Neural progenitor cell (in vitro differentiated cells): ENCODE measurements at places on chromosomes 1 and 21.

DNA sequence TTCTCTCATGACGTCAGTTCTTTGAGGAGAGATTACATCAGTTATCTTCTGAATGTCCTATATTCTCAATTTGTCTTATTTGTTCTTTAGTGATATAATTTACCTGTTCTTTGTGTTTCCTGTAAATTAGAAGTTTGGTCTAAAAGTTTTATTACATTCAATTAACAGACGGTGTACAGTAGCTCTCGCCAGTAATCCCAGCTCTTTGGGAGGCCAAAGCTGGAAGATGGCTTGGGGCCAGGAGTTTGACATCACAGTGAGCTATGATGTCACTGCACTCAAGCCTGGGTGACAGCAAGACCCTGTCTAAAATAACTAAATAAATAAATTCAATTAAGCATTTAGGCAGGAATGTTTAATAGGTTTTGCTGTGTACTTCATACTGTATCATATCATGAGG, 25.3 kb upstream of the IPP start:
- no peaks in the 10 kb centered on the region for H3K4me1 ChIP-seq
- no peak overlapping the region for H3K27ac ChIP-seq
- H3K36me3 ChIP-seq = no peaks in the 10 kb centered on the region
- no peak for DNase-seq

DNA sequence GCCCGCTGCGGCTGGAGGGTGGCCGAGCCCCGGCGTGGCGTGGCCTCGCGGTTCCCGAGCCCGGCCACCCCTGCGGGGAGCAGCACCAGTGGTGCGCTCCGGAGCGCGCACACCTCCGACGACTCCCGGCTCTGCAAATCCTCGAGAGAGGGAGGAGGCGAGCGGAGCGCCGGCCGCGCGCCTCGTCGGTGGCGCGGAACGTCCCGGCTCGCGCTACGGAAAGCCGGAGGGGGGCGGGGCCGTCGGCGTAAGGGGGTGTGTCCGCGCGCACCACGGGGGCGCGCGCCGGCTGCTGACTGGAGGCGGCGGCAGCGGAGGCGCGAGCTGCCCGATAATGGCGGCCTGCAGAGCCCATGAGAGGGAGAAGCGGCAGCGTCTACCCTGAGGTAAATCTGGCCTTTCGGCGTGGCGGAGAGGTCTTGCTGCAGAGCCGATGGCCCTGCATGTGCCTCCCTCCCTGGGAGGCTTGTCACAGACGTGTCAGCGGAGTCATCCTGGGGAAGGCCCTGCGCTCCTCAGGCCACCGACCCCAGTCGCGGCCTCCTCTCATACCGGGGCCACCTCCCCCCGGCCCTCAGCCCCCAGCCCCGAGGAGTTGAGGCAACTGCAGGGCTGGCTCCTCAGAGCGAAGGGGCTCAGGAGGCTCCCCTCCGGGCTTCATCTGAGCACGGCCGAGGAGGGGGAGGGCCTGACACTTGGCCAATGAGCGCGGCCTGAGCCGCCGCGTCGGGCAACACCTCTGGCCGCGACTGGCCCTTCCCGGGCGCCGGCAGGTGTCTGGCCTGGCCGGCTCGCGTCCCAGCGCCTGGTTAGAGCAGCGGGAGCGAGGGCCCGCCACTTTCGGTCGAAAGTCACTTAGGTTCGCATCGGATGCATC, at the start of gene PDIK1L:
TSS of gene PDIK1L (plus strand) at position 295 of the 877 bp plus-strand sequence. CDS start 2,485 bp downstream, outside the sequence.
- peak within 1 kb of the TSS; percentile 94 for H3K4me3 ChIP-seq
- H3K4me1 ChIP-seq = peaks cover 14% of the 10 kb centered on the region
- H3K27ac ChIP-seq = peak within 1 kb of the TSS; percentile 90
- H3K36me3 ChIP-seq = no peaks in the 10 kb centered on the region
- peaks cover 10% of the 10 kb centered on the region for H3K27me3 ChIP-seq
- DNase-seq = peak; percentile 98

DNA sequence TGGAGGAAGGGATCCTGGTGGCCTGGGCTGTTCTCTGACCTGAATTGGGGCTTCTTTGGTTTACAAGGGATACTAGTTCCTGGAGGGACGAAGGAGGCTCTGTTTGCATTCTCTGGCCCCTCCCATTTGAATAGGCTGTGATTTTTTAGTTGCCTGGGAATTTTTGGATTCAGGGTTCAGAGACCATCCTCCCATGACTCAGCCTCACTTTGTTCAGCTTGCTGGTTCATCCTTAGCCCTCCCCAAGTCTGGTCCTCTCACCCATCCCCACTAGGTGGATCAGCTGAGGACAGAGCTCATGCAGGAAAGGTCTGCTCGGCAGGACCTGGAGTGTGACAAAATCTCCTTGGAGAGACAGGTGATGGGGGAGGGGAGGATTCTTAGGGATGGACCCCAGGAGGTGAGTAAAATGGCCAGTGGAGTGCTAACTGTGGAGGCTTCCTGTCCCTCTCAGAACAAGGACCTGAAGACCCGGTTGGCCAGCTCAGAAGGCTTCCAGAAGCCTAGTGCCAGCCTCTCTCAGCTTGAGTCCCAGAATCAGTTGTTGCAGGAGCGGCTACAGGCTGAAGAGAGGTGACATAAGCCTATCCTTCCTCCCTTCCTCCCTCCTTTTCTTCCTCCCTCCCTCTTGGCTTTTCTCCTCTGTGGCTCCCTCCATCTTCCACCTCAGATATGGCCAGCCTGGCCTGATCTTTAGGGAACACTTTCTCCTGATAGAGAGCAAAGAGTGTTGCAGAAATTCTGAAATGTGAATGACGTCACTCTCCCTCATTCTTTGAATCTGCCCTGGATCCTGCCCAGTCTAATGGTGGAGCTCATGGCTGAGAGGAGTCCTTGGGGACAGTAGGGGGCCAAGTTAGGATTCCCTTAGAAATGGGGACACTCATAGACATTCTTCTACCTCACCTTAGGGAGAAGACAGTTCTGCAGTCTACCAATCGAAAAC, 4.5 kb upstream of the TUFT1 start:
- no peak overlapping the region for H3K4me3 ChIP-seq
- no peaks in the 10 kb centered on the region for H3K36me3 ChIP-seq
- H3K27me3 ChIP-seq = no peaks in the 10 kb centered on the region
- H3K4me1 ChIP-seq = peaks cover 6% of the 10 kb centered on the region

DNA sequence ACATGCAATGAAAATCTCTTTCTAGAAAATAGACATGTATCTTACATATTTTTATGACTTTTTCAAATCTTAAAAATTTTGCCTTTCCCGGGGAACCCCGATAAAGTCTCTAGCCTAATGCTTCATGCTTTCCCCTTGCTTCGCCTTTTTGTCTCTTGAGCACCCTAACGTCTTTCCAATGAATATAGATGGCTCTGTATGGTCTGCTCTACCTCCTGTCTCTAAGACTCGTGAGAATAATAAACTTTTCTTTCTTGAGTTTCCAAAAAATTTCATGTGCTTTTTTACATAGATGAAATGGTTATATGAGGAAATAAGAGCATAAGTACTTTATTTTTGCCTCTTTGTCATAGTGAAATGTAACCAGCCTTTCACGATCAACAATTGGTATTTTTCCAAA, 202.6 kb downstream of the PDE4B start:
- peaks cover 10% of the 10 kb centered on the region for H3K27me3 ChIP-seq
- no peak for DNase-seq
- no peaks in the 10 kb centered on the region for H3K4me1 ChIP-seq
- no peaks in the 10 kb centered on the region for H3K36me3 ChIP-seq
- H3K27ac ChIP-seq = no peak overlapping the region

- H3K36me3 ChIP-seq = no peaks in the 10 kb centered on the region
- H3K27ac ChIP-seq = no peak overlapping the region
- H3K27me3 ChIP-seq = no peaks in the 10 kb centered on the region
- DNase-seq = peak; percentile 53
- no peak overlapping the region for H3K4me3 ChIP-seq
Observed at GRCh38 chr1:91092503-91092902, 70.7 kb upstream of the ZNF644 start.

DNA sequence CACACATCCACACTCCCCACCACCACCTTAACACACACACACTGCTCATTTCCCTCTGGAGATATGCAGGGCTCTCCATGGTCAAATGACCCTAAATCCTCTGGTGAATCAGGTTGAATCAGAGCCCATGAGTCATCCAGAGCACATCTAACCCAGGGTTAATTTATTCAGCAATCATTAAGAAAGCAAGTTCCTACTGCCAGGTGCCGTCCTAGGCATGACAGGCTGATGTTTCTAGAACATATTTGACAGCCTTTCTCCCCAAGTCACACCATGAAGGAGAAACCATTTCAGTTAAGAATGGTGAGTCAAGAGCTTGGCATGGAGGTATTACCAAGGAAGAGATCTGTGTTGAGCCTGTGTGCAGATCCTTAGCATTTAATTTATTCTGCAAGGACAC, 194.3 kb upstream of the CAMK1G start:
- no peaks in the 10 kb centered on the region for H3K36me3 ChIP-seq
- H3K27ac ChIP-seq = no peak overlapping the region
- no peak overlapping the region for H3K4me3 ChIP-seq
- H3K27me3 ChIP-seq = no peaks in the 10 kb centered on the region

- no peak overlapping the region for H3K27ac ChIP-seq
- DNase-seq = no peak
- H3K4me3 ChIP-seq = no peak overlapping the region
- H3K4me1 ChIP-seq = peaks cover 4% of the 10 kb centered on the region
- H3K36me3 ChIP-seq = no peaks in the 10 kb centered on the region
- H3K27me3 ChIP-seq = peaks cover 11% of the 10 kb centered on the region
Observed at GRCh38 chr1:175157200-175157599, 35.4 kb downstream of the KIAA0040 start.

DNA sequence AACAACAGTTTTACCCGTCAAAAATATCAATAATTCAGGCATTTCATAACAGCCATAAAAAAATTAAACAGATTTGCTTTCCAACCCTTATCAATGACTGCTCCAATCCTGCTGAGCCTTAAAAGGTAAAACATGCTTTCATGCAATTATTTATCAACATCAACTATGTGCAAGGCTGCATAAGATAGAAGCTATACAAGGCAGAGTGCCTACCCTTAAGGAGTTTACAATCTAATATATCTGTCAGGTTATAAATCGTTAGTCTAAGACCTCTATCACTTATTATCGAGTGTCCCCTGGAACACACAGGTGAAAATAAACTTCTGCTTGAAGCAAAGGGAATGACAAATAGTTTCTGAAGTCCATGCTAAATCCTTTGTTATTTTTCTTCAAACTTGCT, 1.8 kb downstream of the ERRFI1 start:
- peaks cover 7% of the 10 kb centered on the region for H3K27me3 ChIP-seq
- peak overlapping the region; percentile 96 for H3K4me3 ChIP-seq
- peaks cover 72% of the 10 kb centered on the region for H3K4me1 ChIP-seq
- H3K27ac ChIP-seq = no peak overlapping the region

DNA sequence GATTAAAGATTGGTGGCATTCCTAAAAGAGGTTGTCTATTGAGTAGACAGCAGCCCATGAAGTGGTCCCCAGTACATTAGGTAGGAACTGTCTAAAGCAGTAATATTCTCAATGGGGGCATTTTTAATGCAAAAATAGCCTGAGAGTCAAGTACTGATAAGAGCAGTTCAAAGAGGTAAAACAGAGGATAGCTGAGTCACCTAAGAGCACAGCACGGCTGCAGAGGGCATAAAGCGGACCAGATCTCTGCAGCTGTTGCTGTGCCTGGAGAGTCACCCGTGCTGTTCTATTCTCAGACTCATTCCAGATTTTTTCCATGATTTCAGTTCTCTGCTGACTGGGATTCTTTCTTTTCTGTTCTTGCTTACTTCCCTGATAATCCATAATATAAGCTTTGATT, 313.2 kb downstream of the OLFM3 start:
- H3K36me3 ChIP-seq = no peaks in the 10 kb centered on the region
- H3K4me3 ChIP-seq = no peak overlapping the region
- no peak overlapping the region for H3K27ac ChIP-seq
- H3K27me3 ChIP-seq = no peaks in the 10 kb centered on the region

GRCh38 chr1:188599313-188599712, 1770.6 kb downstream of the PLA2G4A start:
- no peaks in the 10 kb centered on the region for H3K27me3 ChIP-seq
- no peaks in the 10 kb centered on the region for H3K36me3 ChIP-seq
- peak; percentile 7 for DNase-seq
- peaks cover 3% of the 10 kb centered on the region for H3K4me1 ChIP-seq
- no peak overlapping the region for H3K4me3 ChIP-seq
- no peak overlapping the region for H3K27ac ChIP-seq

DNA sequence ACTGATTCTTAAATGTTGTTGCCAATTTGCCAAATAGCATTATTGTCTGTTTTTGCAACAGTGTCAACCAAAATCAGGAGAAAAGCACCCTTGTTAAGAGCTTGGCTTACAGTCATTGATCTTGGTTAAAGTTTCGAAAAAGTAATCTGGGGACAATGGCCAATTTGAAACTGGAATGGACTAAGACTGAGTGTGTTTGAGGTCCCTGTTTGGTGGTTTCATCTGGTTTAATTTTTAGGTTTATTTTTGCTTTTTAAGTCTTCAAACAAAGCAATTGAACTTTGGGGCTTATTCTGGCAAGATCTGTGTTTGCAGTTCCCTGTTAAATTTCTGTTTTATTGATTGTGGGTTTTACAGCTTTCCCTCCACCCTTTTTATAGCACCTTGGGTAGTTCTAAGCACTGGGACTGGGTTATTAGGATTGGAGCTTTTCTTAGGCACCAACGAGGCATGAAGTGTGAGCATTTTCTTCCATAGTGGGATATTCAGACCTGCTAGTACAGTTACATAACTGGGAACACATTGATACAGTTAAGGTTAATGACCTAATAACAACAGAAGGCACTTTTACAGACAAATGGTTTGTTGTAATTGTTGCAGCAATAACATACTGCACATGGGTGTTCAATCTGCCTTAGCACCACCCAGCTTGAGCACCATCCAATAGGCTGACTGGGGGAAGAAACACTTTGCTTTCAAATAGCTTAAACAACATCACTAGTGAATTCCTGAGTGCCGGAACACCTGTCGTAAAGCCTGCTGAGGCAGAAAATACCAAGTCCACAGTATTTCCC, 40.6 kb upstream of the MAP10 start:
- H3K4me3 ChIP-seq = no peak overlapping the region
- DNase-seq = no peak
- H3K36me3 ChIP-seq = no peaks in the 10 kb centered on the region
- H3K4me1 ChIP-seq = peaks cover 15% of the 10 kb centered on the region
- no peak overlapping the region for H3K27ac ChIP-seq

DNA sequence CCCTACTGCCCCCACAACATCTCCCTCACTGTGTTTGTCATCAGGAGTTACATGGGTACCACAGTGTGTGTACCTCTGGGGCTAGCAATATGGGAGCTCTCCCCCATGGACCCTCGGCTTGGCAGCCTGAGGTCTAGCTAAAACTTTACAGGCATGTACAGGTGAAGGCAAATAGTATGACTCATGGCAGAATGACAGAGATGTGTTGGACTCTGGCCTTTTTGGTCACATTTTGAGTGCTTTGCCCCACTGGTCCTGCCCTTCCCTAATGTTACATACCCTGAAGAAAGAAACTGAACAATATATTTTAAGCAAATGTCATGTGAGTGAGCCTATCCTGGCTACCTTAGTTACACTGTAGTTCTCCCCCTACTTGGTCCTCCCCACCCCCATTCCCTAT, 124.0 kb downstream of the NGF start:
- no peaks in the 10 kb centered on the region for H3K36me3 ChIP-seq
- H3K27me3 ChIP-seq = no peaks in the 10 kb centered on the region
- H3K27ac ChIP-seq = no peak overlapping the region
- no peak for DNase-seq

DNA sequence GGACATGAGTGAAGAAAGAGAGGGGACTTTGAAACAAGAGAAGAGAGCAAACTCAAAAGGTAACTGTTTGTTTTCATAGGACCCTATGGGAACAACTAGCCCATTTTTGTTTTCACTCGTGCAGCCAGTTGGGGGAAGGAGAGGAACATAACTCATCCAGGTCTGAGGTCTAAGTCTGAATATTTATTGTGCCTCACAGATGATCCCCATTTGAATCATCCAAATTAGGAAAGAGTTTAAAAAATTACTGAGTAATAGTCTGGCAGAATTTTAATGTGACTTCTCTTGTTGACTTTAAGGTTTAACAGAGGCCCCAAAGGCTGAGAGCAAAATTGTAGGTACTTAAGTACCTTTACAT, 10.4 kb upstream of the TSPAN2 start:
- DNase-seq = no peak
- H3K4me3 ChIP-seq = no peak overlapping the region
- peaks cover 11% of the 10 kb centered on the region for H3K4me1 ChIP-seq
- H3K36me3 ChIP-seq = no peaks in the 10 kb centered on the region
- no peak overlapping the region for H3K27ac ChIP-seq
